ENCODE measurements at places on chromosomes 2 and 18. TPM values are rescaled to one million over a fixed set of nuclear protein-coding genes. Genes with fewer than 3 reads are reported as not detected.

The ERICH2 gene
- not detected for total RNA-seq

The ANO7 gene
- total RNA-seq = 0.32 TPM

The IAH1 gene
- total RNA-seq = 66.0 TPM

The CCDC148 gene
- not detected for total RNA-seq

The EDAR gene
- total RNA-seq = not detected

The SERPINE2 gene
- 14.4 TPM for total RNA-seq

The SCN3A gene
- not detected for total RNA-seq

The SLC9A4 gene
- 0.11 TPM for total RNA-seq

The ZSWIM2 gene
- total RNA-seq = not detected

The MYO3B gene
- 1.2 TPM for total RNA-seq

The COL4A4 gene
- 0.07 TPM for total RNA-seq

The MARS2 gene
- 15.0 TPM for total RNA-seq

The GPR148 gene
- not detected for total RNA-seq

The UGT1A8 gene
- total RNA-seq = not detected

The SCN1A gene
- total RNA-seq = not detected

The COL4A3 gene
- total RNA-seq = not detected

The MERTK gene
- total RNA-seq = 0.27 TPM

The CIB4 gene
- not detected for total RNA-seq

The DAW1 gene
- not detected for total RNA-seq

The TDRD15 gene
- total RNA-seq = not detected

The FHOD3 gene
- total RNA-seq = not detected

The SLC38A11 gene
- total RNA-seq = not detected

All from T-helper 2 cell treated with Interferon-gamma antibody and Interleukin-4, amounts not matched to agents 100 ng/mL and 5 ng/mL, for 36 hours (primary cell).